ENCODE measurements at places on chromosomes 16 and 17. TPM values are rescaled to one million over a fixed set of nuclear protein-coding genes. Genes with fewer than 3 reads are reported as not detected.

DNA sequence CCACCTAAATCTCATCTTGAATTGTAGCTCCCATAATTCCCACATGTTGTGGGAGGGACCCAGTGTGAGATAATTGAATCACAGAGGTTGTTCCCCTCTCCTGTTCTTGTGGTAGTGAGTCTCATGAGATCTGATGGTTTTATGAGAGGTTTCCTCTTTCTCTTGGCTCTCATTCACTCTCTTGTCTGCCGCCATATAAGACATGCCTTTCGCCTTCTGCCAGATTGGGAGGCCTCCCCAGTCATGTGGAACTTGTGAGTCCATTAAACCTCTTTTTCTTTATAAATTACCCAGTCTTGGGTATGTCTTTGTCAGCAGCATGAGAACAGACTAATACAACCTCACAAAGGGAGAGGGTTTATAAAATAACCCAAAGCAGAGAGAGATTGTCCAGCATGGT, 367.4 kb downstream of the SNX29 start:
- no peak overlapping the region for H3K4me3 ChIP-seq
- H3K36me3 ChIP-seq = no peaks in the 10 kb centered on the region
- H3K27ac ChIP-seq = no peak overlapping the region
- no peaks in the 10 kb centered on the region for H3K4me1 ChIP-seq
- H3K27me3 ChIP-seq = no peaks in the 10 kb centered on the region

Gene GGT6
- total RNA-seq = not detected

Gene PPY
- total RNA-seq = not detected

Gene NLRC3
- total RNA-seq = 92.6 TPM

DNA sequence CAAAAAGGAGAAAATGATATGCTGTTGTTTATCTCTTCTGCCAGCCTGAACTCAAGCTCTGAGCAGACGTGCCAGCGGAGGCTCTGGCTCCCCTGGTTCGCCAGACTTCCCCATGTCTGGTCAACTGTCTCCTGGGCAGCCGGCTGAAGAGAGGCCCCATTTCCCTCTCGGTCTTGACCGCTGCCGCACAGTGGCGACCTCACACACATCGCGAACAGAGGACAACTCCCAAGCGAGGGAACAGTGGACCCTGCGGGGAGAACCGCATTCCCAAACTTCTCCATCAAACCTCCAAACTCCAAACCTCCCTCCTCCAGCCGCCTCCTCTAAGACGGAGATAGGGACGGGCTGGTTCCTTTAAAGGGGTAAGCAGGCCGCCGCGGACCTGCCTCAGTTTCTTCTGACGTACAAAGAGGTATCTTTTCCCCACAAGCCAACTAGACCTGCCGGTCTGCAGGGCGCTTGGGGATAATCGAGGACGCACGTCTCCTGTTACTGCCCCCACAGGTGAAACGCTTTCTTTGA, 24.9 kb upstream of the RFFL start:
- H3K27ac ChIP-seq = peak overlapping the region; percentile 86
- H3K36me3 ChIP-seq = peaks cover 5% of the 10 kb centered on the region
- H3K4me3 ChIP-seq = peak overlapping the region; percentile 88
- peak; percentile 45 for DNase-seq

GRCh38 chr16:67013823-67014633, 14.9 kb upstream of the CBFB start:
- H3K27ac ChIP-seq = peak overlapping the region; percentile 96
- DNase-seq = peak; percentile 89
- peak overlapping the region; percentile 89 for H3K4me3 ChIP-seq

- DNase-seq = peak; percentile 95
- peak overlapping the region; percentile 99 for H3K4me3 ChIP-seq
- peak overlapping the region; percentile 97 for H3K27ac ChIP-seq
- no peaks in the 10 kb centered on the region for H3K27me3 ChIP-seq
- peaks cover 45% of the 10 kb centered on the region for H3K36me3 ChIP-seq
Measured at GRCh38 chr17:48908853-48909394, 717 bp downstream of the UBE2Z start.

DNA sequence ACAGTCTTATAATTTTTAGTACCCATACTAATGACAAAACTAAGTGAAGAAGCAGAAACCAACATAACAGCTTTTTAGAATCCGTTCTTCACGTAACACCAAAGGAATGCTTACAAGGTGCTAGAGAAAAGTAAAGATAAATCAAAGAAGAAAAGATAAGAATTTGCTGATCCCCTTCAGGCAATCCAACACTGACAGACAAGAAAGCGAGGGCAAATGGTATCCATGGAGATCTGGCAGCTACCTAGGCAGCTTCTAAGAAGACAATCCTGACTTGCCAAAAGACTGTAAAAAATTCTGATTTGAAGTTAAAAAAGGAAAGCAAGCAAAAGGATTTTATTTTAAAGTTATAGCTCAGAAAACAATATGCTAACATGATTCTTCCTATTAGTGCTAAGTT, 14.6 kb downstream of the BBS2 start:
- H3K4me3 ChIP-seq = no peak overlapping the region
- H3K36me3 ChIP-seq = peaks cover 2% of the 10 kb centered on the region
- no peak overlapping the region for H3K27ac ChIP-seq
- H3K27me3 ChIP-seq = no peaks in the 10 kb centered on the region
- H3K4me1 ChIP-seq = no peaks in the 10 kb centered on the region

- peaks cover 9% of the 10 kb centered on the region for H3K4me1 ChIP-seq
- no peaks in the 10 kb centered on the region for H3K36me3 ChIP-seq
Measured at GRCh38 chr17:1909985-1910384, 80.2 kb downstream of the RPA1 start.

DNA sequence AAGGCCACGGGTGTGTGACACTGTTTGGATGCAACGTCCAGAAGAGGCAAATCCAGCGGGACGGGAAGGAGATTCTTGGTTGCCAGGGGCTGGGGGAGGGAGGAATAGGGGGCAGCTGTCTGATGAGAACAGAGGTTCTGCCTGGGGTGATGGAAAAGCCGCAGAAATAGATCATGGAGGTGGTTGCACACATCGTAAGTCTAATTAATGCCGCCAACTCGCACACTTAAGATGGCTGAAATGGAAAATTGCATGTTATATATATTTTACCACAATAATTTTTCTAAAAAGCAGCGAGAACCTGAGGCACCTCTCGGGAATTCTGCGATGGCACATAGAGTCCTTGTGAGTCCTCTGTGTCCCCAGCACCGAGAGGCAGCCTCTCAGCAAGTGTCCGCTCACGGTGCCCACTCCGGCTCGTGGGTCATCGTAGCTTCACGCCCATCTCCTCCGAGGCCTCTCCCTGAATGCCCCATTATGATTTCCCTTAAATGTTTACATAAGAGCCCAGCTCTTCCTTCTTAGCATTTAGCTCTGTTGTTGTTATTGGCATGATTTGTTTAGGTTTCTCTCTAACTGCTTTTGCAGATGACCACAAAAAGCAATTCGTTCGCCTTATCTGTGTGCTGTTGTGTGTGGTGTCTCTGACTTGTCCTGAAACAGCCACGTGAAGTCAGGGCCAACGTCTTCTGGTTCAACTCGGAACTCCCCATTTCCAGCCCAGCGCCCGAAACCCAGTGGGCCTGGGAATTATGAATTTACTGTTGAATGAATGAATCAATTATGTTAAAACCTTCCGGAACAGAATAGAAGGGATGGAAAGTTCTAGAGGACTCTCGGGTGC, 7.7 kb downstream of the WFDC1 start:
- no peak for DNase-seq
- H3K36me3 ChIP-seq = no peaks in the 10 kb centered on the region
- H3K27me3 ChIP-seq = no peaks in the 10 kb centered on the region
- H3K27ac ChIP-seq = no peak overlapping the region
- H3K4me1 ChIP-seq = no peaks in the 10 kb centered on the region

DNA sequence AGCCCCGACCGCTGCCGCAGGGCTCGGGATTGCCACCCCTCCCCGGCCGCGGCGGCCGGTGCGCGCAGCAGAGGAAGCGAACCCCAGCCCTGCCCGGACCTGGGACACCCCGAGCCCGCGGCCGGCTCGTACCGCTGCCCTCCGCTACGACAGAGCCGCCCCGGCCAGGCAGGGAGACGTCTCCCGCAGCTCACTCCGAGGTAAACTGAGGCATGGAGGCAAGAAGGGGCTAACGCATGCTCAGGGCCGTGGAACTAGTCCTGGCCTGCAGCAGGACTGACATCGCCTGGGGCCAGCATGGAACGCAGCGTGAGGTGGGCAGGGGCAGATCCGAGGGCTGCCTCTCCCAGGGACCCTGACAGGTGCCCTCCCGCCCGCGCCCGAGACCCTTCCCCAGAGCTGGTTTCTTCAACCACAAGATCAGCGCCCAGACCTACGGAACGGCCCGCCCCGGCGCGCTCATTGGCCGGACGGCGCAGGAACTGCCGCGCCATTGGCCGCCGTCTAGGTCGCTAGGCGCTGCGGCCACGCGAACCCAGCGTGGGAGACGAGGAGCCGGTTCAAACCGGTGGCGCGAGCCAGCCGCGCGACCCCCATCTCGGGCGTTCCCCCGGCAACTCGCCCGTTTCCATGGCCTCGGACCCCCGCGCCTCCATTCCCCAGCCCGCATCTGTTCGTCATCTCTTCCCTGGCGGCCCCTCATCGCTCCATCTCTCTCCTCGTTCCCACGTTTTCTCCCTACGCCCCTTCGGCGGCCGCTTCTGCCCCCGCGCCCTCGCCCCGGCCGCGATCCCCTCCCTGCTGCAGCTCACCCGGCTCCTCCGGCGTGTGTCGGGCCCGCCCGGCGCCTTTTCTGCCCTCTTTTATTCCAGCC, at the start of gene SLC43A2:
TSS of gene SLC43A2 (minus strand) at position 853 of the 874 bp plus-strand sequence. CDS start 960 bp downstream, outside the sequence.
- H3K4me1 ChIP-seq = peaks cover 28% of the 10 kb centered on the region
- peak; percentile 78 for DNase-seq
- H3K27me3 ChIP-seq = peaks cover 22% of the 10 kb centered on the region
- H3K27ac ChIP-seq = peak within 1 kb of the TSS; percentile 78
- no peaks in the 10 kb centered on the region for H3K36me3 ChIP-seq

DNA sequence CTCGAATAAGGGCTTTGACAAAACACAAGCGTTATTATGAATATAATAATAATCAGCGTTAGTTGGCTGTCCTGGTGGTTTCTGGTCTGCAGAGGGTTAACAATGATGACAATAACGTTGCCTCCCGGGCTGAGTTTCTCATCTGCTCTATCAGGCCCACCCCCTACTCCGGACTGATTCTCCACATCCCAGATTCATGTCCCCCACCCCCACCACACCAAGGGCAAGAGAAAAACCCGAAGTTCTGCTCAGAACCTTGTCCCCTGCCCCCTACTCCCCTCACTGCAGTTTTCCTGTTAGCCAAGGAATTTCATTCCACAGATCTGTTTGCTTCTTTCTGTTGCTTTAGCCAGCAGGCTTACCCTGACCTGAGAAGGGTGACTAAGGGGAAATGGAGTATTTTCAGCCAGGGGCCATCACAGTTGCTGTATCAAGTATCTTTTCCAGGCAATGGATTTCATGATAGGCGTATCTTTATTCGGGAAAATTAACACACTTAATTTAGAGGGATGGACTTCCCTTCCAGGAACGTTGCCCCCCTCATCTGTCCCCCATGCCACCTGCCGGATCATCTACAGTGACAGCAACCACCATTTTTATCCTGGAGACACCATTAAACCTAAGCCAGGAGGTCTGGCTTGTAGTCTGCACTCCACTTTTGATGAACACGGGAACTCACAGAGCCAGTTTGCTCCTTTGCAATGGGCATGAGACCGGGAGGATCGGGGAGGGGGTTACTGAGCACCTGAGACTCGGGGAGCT, 23.7 kb downstream of the ALOX15 start:
- DNase-seq = no peak
- H3K4me3 ChIP-seq = no peak overlapping the region
- no peaks in the 10 kb centered on the region for H3K4me1 ChIP-seq

- H3K36me3 ChIP-seq = peaks cover 10% of the 10 kb centered on the region
- H3K27me3 ChIP-seq = no peaks in the 10 kb centered on the region
- peaks cover 20% of the 10 kb centered on the region for H3K4me1 ChIP-seq
- peak; percentile 23 for DNase-seq
- H3K4me3 ChIP-seq = peak overlapping the region; percentile 52
Measured at GRCh38 chr17:30292286-30292858, 628 bp upstream of the BLMH start.

GRCh38 chr17:7141824-7142223, 27.2 kb upstream of the ASGR2 start:
- H3K4me1 ChIP-seq = no peaks in the 10 kb centered on the region
- H3K4me3 ChIP-seq = no peak overlapping the region
- no peak for DNase-seq
- H3K36me3 ChIP-seq = no peaks in the 10 kb centered on the region

DNA sequence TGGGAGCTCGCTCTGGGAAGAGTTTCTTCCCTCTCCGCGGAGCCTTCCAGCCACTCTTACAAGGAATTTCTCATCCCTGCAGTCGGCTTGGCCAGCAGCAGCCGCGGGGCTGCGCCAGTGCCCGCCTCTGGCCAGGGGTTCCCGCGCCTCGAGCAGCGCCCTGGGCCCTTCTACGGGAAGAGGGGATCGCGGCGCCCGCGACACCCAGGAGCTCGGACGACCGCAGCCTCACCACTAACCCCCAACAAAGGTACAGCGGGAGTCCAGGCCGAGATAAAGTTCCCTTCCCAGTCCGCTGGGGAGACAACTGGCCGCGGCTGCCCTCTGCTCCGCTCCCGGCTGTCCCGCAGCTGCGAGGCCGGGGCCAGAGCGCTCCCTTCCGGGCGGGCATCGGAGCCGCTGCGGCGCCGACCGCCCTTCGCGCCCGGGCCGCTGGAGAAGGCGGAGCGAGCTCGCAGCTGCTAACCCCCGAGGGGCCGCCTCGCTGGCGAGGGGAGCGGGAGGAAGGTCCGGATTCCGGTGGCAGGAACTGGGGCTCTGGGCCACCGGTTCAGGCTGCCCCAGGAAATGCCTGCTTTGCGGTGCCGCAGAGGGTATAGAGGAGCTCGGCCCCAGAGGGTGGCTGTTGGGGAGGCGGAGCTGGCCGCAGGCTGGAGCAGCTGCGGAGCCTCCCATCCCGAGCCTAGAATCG, 3.6 kb upstream of the HS3ST3B1 start:
- peak; percentile 49 for DNase-seq
- no peak overlapping the region for H3K27ac ChIP-seq
- peak overlapping the region; percentile 57 for H3K4me3 ChIP-seq
- H3K4me1 ChIP-seq = peaks cover 45% of the 10 kb centered on the region
- peaks cover 59% of the 10 kb centered on the region for H3K27me3 ChIP-seq
- peaks cover 1% of the 10 kb centered on the region for H3K36me3 ChIP-seq

GRCh38 chr16:25751230-25751835, 59.6 kb downstream of the HS3ST4 start:
- H3K4me3 ChIP-seq = no peak overlapping the region
- no peaks in the 10 kb centered on the region for H3K36me3 ChIP-seq
- no peaks in the 10 kb centered on the region for H3K4me1 ChIP-seq
- H3K27ac ChIP-seq = no peak overlapping the region
- no peaks in the 10 kb centered on the region for H3K27me3 ChIP-seq

Gene PPP1R27
- total RNA-seq = not detected

- no peak overlapping the region for H3K4me3 ChIP-seq
- no peaks in the 10 kb centered on the region for H3K36me3 ChIP-seq
- no peak for DNase-seq
- no peaks in the 10 kb centered on the region for H3K4me1 ChIP-seq
- H3K27ac ChIP-seq = no peak overlapping the region
- peaks cover 4% of the 10 kb centered on the region for H3K27me3 ChIP-seq
Measured at GRCh38 chr17:27066315-27066714, 227.6 kb upstream of the WSB1 start.

Gene ATP2C2
- not detected for total RNA-seq

GRCh38 chr16:87556941-87557459, 45.3 kb upstream of the JPH3 start:
- no peaks in the 10 kb centered on the region for H3K4me1 ChIP-seq
- H3K36me3 ChIP-seq = no peaks in the 10 kb centered on the region
- H3K4me3 ChIP-seq = no peak overlapping the region

Gene HSD17B1
- total RNA-seq = 0.53 TPM

GRCh38 chr17:28001149-28001548, 41.3 kb upstream of the NLK start:
- no peaks in the 10 kb centered on the region for H3K36me3 ChIP-seq
- no peaks in the 10 kb centered on the region for H3K4me1 ChIP-seq
- H3K27me3 ChIP-seq = peaks cover 7% of the 10 kb centered on the region
- H3K27ac ChIP-seq = no peak overlapping the region
- H3K4me3 ChIP-seq = no peak overlapping the region

Measured in activated CD8-positive, alpha-beta T cell treated with anti-CD3 and anti-CD28 coated beads, Interleukin-2, amount 10 ng/mL, durations not matched to agents 7 days and 5 days (primary cell).